ENCODE measurements at places on chromosomes 4 and X.

- DNase-seq: no peak
Measured at GRCh38 chr4:176044589-176044951, 21.1 kb upstream of the WDR17 start.

- no peak for DNase-seq
Measured at GRCh38 chr4:154616287-154616686, 3.8 kb upstream of the FGG start.

DNA sequence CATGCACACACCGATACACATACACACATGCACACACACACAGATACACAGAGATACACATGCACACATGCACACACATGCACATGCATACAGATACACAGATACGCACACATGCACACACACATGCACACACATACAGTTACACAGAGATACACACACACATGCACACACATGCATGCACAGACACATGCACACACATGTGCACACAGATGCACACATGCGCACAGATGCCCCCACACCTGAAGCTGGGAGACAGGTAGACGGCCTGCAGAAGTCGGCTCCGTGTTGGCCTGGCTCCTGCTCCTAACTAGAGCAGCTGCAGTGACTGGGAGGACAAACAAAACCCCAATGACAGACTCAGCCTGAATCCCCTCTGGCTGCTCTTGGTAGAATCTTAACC lies 46.8 kb downstream of the PSAPL1 start:
- DNase-seq: peak; percentile 5

DNA sequence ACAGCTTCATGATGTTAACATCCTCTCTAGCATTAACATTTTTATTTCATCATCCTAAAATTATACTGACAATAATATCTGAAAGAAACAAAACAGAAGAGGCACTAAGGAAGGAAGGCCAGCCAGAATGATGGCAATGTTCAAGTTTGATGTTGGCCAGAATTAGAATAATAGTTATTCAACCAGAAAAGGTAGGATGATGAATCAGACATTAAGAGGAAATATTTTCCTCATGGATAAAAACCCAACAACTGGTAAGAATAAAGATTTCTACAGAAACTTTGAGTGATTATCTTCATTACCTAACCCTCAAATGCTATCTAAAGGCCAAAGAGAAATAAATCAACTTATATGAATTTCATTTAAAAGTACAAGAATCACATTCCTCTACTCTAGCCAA lies 105.2 kb downstream of the PDE5A start:
- DNase-seq: no peak

DNA sequence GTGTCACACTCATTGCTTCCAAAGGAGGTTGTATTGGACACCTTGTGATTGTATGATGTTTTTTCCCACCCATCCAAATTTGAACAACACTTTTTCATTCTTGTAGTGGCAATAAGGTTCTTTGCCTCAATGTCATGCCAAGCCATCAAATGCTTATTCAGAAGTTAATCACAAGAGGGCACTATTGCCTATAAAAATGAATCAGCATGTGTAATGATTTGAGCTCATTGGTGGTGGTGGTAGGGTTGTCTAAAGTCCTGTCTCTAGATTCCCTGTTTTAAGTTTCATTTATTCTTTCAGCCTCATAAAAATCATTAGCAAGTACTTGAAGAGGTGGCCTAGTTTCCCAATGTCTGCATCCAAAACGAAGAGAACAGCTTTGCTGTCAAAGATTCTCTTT lies 37.0 kb downstream of the IRS4 start:
- no peak for DNase-seq

GRCh38 chrX:31516527-31516926 lies 444.7 kb upstream of the FTHL17 start:
- DNase-seq: no peak

GRCh38 chrX:102765809-102766208 lies 45.3 kb downstream of the GPRASP3 start:
- no peak for DNase-seq

DNA sequence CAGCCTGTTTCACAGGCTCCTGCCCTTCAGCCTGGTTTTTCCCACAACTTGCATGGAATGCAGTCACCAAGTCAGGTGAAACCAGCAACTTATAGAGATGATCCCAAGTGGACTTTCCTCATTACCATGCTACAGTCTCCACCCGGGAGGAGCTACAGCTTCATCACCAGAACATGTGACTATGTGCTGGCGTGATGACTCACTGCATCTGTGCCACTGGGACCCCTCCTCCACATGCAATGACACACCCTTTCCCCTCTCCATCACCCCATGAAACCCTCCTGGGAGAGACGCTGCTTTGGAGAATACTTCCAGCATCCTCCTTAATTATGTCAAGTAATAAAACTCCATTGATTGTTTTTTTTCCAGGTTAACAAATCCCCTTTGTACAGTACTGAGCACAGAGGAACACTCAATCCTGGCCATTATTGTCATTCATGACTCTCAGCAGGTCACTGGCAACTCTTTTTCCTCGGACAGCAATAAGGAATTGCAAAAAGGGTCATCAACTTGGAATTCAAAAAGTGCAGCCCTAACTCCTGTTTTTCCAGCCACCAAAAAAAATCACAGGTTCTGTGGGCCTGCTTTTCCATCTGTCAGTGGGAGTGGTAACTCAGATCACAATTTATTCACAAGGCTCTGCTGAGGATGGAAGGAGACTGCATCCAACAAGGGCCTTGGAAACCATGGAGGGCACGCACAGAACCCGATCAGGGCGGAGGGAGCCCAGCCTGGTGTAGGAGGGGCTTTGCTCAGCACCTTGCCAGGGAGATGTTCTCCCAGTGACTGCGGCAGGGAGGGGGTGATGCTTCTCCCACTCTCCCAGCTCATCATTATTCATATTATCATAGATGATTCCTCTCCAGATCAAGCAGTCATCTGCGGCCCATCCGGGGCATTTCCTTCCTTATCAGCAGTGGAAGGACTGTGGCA lies 17.4 kb downstream of the QDPR start:
- DNase-seq: no peak

DNA sequence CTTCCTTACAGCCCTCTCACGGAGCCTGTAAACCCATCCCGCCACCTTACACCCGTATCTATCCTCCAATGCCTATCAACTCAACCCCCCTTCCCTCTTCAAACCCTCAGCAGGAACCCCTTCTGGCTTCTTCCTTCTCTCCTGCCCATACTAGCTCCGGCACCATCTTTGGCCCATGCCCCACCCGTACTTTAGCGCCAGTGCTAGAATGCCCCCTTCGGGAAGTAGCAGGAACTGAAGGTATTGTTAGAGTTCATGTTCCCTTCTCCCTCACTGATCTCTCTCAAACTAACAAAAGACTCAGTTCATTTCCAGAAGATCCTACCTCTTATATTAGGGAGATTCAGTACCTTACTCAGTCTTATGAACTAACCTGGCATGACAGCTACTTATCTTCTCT lies 2.7 kb upstream of the UGT2B15 start:
- DNase-seq: no peak

DNA sequence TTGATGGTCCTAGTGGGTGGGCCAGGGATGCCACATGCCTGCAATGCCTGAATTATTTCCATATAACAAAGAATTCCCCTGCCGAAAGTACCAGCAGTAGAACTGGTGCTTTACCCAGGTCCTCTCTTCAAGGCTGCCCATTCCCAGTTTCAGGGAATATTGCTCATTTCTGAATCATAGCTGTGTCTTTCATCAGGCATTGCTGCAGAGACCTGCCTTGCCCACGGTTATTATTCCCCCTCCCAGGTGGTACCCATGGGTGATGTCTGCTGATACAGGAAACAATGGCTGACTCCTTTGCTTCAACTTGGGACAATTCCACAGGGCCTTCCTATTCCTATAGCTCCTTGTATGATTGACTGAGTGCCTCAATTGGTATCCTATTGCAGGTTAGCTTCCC lies 9.7 kb upstream of the IQCM start:
- DNase-seq: no peak

All from natural killer cell treated with Interleukin-12 subunit alpha and Interleukin-12 subunit beta and Interleukin-15 and Interleukin-18, amount 100 ng/mL, for 72 hours (primary cell).